ENCODE measurements at places on chromosomes 7 and 10.

DNA sequence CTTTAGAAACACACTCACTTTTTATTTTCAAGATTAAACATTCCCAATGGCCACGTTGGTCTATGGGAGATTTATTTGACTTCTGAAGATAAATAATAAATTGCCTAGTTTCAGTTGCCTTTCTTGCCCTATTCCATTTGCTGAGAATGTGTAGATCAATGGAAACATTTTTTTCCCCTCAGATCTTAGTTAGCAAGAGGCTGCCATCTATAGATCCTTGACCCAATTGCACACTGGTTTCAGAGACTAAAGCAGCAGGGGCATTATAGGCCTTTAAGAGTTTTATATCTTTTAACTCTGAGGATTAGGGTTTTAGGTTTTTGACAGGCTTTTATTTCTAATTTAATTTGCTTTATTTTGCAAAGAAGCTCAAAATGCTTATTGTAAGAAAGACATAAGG, 163.2 kb upstream of the GPR26 start:
- no peak for DNase-seq

GRCh38 chr10:69962746-69963135, 89.9 kb upstream of the MACROH2A2 start:
- no peak for DNase-seq

DNA sequence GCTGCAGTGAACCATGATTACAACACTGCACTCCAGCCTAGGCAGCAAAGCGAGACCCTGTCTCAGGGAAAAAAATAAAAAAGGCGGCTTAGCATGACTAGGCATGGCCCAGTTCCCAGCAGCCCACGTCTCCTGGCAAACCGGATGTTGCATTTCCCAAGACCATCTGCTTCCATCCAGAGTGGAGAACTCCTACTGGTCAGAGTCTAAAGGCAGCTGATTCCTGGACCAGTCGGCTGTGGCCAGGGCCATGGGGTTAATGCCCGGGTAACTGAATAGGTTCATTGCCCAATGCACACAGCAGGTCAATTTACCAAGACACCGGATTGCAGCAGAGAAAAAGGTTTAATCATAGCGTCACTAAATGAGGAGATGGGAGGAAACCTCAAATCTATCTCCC, 133.1 kb downstream of the MYL10 start:
- no peak for DNase-seq

GRCh38 chr7:94556028-94556427, 46.4 kb downstream of the CASD1 start:
- DNase-seq = no peak

DNA sequence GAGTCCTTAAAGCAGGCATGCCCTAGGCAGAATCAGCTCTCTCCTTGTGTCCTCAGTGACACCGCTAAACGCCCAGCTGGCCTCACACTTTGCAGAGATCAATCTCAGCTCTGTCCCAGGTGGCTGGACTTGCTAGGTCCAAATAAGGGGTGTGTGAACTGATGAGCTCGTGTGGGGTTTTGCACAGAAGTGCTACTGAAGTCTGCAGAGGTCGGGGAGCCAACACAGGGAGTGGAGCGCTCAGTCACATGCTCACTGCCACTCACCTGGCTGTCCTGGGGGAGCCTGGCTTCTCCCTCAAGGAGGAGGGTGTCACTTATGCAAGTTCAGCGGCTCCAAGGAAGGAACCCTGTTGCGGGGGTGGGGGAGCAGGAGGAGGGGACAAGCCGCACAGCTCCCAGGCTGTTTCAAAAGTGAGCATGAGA, 2.0 kb downstream of the ELN start:
- DNase-seq = no peak

DNA sequence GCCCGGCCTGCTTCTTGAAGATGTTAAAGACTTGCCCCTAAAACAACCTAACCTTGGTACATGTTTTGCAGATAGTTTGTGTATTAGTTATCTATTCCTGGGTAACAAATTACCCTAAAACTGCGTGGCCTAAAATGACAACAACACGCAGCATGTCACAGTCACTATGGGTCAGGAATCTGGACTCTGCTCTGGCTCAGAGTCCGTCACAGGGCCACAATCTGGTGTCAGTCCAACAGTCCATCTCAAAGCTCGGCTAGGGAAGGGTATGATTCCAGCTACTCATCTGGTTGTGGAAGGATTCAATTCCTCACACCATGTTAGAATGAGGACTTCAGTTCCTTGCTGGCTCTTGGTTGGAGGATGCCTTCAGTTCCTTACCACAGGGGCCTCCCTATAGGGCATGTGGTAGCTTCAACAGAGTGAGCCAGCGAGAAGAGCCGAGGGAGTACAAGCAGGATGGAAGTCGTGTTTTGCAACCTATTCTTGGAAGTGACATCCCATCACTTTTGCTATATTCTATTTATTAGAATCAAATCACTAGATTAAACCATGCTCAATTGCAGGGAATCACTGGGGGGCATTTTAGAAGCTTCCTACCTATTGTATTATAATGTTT, 71.3 kb downstream of the ANLN start:
- DNase-seq = no peak

DNA sequence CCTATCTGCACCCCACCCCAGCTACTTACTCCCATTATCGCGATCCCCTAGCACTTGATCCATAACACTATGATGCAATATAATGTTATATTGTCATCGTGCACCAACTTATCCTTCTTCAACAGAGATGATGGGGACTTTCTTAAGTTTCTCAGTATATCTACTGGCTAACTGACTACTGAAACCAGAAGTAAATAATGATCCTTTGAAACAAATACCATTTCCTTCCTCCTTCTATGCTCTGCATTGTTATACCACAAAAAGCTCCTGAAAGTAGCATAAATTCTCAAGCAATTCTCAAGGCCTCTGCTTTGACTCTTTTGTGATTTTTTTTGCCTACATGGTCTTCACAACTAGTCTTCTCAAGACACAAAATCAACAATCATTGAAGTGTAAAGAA, 68.9 kb downstream of the HTR7 start:
- DNase-seq = no peak

DNA sequence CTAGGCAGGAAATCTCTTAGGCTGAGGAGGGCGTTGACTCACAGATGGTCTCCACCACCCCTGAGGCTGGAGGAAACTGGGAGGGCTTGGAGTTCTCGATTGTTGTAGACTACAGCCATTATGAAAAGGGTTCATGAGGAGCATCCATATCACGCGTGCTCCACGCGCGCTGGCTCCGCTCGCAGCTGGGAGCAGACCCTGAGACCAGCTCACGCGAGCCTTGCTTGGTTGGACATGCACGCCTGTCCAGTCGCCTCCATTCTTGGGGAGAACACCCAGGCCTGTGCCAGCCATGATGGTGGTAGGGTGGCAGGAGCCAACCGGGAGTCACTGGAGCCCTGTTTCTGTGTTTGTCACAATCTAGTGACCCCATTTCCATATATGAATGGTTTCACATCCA, 139.1 kb downstream of the TCERG1L start:
- DNase-seq = no peak

GRCh38 chr7:115009139-115009538, 87.2 kb downstream of the MDFIC start:
- no peak for DNase-seq

- DNase-seq = no peak
Observed at GRCh38 chr7:35726654-35727053, 31.7 kb upstream of the HERPUD2 start.

- no peak for DNase-seq
Observed at GRCh38 chr7:101164071-101164840, 1.1 kb downstream of the VGF start.

- no peak for DNase-seq
Observed at GRCh38 chr7:50359258-50359994, 54.9 kb downstream of the IKZF1 start.

- no peak for DNase-seq
Observed at GRCh38 chr10:129658376-129659072, 191.5 kb downstream of the MGMT start.

DNA sequence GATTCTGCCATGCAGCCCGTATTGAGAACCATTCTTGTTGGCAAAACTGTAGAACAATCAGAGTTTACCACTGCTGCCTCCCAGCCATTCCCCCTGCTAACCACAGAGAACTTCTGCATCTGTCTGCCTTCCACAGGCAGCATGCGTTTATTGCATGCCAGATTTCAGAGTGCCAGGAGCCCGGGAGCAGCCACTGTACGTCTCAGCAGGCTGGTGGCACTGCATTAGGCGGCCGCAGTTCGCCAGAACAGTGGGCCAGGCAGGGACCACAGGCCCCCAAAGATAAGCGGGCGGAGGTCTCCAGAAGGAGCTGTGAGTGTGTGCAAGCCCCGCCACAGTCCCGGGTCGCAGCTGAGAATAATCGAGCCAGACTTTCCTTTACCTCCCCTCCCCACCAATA, 31.8 kb downstream of the ZNF467 start:
- no peak for DNase-seq

- no peak for DNase-seq
Observed at GRCh38 chr10:78515038-78515872, 481.6 kb downstream of the RPS24 start.

DNA sequence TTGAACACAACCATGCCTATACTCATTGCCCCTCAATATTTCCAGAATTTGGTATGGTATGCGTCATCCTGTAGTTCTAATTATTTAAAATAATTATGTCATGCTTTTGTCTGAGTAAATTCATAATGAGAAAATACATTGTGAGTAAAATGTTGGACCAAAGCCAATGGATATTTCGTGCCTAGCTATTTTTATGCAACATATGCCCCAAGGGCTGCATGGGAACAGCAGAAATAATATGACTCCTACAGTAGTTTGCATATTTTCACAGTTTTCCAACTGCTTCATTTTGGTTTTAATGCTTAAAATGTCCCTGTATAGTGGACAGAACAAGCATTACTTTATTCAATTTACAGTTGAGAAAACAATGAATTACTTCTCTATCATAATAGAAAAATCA, 1115.6 kb upstream of the GHITM start:
- DNase-seq = no peak

- no peak for DNase-seq
Observed at GRCh38 chr7:17848516-17848915, 91.8 kb downstream of the SNX13 start.

- no peak for DNase-seq
Observed at GRCh38 chr7:106595922-106596321, 65.0 kb downstream of the CCDC71L start.

- no peak for DNase-seq
Observed at GRCh38 chr10:8156918-8157317, 102.4 kb downstream of the GATA3 start.

DNA sequence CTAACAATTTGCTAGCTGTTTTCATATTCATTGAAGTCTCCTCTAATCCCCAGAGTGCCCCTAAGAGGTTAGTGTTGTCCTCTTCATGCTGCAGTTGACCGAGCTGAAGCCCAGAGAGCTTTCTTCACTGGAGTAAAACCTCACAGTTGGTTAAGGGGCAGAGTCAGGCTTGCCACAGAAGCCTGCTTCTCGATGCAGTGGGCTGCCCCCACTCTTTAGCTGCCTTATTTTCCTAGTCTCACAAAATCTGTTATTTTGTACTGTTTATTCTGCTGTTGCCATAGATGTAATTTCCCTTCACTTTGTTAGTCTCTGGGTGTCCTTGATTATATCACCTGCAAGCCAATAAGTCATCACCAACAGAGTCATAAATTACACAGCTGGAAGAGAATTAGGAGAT, 56.3 kb upstream of the ZPBP start:
- no peak for DNase-seq

- no peak for DNase-seq
Observed at GRCh38 chr7:95209276-95209675, 115.1 kb downstream of the PON1 start.

GRCh38 chr7:47601119-47601880, 19.4 kb upstream of the TNS3 start:
- no peak for DNase-seq

GRCh38 chr10:85967594-85967993, 399.0 kb downstream of the GRID1 start:
- DNase-seq = no peak

DNA sequence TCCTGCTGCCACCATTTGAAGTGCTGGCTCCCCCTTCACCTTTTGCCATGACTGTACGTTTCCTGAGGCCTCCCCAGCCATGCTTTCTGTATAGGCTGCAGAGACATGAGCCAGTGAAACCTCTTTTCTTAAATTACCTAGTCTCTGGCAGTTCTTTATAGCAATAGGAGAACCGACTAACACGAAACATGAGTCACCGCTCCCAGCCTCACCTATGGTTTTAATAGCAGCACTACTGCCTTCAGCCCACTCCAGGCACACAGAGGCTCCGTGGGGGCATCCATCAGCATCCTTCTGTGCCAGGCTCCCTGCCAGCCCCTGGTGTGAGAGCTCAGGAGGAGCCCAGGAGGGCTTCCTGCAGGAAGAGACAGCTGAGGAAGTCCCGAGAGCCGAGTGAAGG, 5.5 kb upstream of the ZNF316 start:
- DNase-seq = no peak

DNA sequence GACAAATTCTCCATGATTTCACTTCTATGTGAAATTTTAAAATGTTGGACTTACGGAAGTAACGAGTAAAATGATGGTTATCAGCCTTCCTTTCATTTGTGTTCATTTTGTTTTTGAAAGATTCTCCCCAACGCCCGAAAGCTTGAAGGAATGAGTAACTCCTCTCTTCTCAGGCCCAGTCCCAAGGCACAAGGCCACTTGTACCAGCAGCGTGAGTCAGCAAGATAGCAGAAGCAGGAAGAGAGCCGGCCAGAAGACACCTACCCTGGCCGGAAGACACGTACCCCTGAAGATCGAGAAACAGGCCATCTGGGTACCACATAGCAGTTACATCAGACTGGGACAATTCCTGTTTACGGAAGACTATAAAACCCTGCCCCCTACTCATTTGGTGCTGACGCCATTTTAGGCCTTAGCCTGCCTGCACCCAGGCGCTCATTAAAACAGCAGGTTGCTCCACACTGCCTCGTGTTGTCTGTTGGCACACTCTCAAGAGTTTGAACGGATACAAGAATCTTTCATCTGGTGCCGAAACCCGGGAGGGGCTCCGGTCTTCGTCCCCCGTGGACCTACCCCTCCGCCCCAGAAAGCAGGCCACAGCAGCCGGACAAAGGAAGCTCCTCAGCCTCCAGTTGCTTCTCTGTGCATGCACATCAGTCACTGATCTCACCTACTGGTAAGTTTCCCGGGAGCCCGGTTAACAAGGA, 60.4 kb downstream of the LRRC17 start:
- no peak for DNase-seq

GRCh38 chr7:148255333-148255732, 335.2 kb upstream of the C7orf33 start:
- no peak for DNase-seq
